ENCODE measurements at places on chromosomes 12 and 14. TPM values are rescaled to one million over a fixed set of nuclear protein-coding genes. Genes with fewer than 3 reads are reported as not detected.
A peak's percentile ranks its signal among the peaks of the same experiment; 100 is the strongest.

LIN7A gene
- 42.6 TPM for total RNA-seq

TMPRSS12 gene
- total RNA-seq = not detected

DNA sequence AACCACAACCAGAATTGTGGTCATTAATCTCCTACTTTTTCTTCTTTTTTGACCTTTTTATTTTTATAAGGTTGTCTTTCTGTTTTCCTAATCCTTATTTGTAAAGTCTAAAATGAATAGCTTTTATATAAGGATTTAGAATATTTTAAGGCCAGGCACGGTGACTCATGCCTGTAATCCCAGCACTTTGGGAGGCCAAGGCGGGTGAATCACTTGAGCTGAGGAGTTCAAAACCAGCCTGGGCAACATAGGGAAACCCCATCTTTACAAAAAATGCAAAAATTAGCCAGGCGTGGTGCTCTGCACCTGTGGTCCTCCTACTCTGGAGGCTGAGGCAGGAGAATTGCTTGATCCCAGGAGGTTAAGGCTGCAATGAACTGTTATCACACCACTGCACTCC lies 55.1 kb downstream of the IFT81 start:
- ATAC-seq = no peak

DNA sequence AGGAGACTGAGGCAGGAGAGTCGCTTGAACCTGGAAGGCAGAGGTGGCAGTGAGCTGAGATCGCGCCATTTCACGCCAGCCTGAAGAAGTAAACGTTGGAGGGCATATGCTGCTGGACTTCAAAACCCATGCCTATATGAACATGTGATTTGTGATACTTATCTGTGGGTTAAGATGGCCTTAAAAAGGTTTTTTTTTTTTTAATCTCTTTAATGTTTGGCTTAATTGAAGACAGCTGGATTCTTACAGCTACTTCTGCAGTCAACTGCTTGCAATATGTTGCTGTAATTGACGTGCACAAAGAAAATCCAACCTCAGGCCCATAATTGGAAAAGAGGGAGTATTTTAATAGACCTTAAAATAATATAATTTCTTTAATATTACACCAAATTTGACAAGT lies 1.5 kb upstream of the B3GNT4 start:
- no peak for ATAC-seq

DNA sequence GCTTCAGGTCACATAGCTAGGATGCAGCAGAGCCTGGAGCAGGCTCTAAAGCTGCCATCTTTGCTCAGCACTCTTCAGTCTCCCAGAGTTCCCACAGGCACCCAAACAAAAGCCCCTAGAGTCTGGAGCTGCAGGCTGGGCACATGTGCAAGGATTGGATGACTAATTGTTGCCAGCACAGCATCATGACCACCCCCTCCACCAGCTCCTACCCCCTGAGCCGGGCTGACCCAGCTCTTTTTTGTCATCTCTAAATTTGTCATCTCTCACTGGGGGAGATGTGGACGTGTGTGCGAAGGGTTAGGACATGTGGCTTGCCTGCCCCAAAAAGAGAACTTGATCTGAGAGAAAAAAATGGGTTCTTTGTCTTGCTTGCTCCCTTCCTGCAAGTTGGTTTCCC lies 4.3 kb upstream of the MMP19 start:
- no peak for ATAC-seq

GRCh38 chr12:116266168-116266601 lies 11.3 kb downstream of the MED13L start:
- ATAC-seq = peak; percentile 91

DDX51 gene
- total RNA-seq = 13.4 TPM

DNA sequence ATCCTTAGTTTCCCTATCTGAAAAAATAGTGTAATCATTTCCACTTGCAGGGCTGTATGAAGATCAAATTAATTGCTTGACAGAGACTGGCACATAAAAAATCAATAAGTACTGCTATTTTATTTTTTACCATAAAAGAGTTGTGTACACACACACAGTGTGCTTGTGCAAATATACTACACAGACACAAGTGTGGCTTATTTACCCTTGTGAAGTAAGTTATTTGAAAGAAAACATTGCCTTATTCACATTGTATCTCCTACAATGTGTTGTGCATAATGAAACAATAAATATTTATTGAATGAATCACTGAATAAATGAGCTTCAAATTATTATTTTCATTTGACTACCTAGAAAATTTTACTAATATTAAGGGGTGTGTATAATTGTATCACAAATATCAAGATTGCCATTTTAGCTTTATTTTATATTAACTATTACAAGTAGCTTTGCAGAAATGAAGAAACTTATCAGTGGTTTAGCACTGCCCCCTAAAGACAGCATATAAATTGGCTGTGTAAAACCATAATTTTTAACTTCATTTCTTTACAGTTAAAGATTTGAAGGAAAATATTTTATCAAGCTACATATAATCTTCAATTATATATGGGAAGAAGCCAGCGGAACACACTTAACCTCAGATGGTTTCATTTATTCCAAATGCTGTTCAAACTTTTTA lies 11.3 kb downstream of the GARIN6 start:
- ATAC-seq = no peak

DNA sequence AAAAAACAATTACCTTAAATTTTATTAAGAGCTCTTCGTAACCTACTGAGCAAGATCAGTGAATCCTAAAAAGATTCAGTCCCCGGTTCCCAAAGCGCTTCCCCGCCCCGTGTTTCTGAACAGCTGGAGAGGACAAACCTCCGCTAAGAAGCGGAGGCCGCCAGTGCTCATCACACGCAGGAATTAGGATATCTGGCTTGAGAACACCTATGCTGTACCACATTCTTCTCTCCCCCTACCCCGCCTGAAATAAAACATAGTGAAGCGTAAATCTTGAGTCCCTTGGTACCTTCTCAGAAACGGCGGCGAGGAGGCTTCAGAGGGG lies 774 bp upstream of the WDR20 start:
- ATAC-seq = no peak

TBX3 gene
- 14.1 TPM for total RNA-seq

DNA sequence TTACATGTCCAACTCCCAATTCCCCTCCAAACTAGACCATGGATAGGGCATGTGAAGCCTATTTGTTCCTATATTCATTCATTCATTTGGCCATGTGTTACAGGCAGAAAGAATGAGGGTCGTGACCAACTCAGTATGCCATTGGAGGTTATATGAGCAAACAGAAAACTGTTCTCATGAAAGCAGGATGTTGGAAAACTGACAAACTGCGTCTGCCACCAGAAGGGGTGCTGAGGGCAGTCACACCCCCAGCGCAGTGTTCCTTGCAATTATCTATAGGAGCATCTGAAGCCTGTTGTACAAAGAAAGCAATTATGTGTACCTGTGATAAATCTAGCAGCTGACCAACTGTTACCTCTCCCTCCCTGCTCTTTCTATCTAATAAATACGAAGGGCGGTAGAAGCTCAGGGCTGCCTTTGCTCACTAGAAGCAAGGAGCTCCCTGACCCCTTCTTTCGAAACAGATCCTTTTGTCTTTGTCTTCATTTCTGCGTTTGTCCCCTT lies 21.1 kb downstream of the ENTPD5 start:
- ATAC-seq = no peak

DNA sequence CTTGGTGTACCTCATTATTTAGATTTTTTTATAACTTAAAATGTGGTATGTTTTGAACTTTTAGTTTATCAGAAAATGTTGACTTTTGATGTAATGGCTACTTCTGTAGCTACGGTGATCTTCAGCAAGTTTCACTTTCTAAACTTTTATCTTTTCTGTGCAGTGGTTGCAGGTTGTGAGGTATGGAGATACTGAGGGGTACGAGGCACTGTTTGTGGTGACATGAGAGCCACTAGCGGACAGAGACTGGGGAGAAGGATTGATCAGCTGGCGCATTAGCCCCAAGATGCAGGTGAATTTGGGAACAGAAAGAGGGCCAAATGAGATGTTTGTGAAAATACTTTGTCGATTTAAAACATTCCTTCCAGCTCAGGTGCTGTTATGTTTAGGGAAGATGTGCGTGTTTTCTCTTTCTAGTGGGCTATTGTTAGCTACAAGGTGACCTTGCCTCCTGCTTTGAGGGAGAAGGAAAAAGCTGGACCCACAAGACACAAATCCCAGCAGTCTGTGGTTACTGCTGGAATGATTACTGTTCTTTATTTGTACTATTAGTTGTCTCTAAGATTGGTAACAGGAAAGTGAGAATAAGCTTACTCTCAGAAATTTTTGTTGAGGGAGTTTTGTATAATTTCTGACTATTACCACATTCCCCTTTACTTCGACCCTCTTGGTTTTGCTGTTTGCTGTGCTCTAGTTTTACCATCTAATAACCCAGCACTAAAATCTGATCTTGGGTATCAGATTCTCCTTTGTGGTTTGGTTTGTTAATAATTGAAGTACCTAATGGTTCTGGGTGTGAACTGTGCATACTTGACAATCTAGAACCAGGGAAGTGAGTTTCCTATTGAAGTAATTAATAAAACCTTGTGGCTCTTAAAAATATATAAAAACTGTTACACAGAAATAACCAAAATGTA lies 61.7 kb downstream of the FBXO34 start:
- no peak for ATAC-seq

- ATAC-seq = no peak
Measured at GRCh38 chr14:75978249-75978731, 3.5 kb downstream of the TGFB3 start.

DNA sequence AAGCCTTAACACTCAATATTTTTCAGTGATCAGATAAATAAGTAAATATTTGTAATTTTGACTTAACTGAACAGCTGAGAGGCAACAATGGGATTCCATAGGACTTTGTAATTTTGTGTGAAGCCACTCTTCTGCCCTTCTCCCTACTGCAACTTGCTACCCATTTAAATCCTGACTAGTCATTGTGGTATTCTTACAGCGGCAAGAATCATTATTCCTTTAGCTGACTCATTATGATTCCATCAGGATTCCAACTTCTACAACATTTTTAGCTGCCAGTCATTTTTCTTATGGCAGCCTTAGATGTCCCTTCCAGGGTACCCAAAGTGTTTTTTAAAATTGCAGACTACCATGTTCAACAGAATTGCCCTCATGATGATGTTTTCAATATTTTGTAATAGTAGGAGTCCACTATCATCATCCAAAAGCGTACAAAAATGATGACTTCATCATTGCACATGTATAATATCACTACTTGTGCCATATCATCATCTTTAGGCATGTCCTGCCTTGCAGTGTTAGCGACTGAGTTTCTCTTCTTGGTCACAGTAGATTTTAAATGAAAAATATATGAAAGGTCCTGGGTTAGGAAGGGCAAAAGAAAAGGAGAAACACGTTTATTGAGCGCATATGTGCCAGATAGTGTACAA lies 5.1 kb upstream of the MAGOHB start:
- ATAC-seq = no peak

DNA sequence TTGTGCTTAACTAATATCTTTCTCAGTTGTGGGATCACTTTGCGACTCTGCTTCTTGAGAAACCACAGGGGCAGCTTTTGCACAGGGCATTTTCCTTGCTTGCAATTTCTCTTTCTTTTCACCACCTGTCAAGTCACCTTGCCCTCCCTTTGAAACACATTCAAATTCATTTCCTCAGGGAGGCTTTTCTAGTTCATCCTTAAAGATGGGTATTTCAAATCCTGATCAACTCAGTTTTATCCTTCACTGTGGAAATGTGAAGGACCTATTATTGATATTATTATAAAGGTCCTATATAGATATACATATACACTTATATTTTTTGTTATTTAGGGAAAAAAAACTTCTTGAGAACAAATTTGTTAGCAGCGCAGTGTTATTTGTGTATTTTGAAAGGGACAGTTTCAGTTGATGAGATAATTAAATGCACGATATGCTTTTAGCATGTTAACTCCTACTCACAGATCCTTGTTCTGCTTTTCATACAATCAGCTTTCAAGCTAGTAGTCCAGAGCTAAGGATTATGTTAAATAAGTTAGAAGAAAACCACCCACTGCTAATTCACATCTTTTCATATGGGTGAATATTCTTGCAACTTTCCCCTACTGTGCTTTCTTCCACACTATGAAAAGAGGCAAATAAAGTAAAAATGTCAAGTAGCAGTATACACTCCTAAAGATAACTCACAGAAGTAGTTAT lies 501.4 kb upstream of the RGS6 start:
- peak; percentile 68 for ATAC-seq
